ENCODE measurements at places on chromosomes 7 and 10. TPM values are rescaled to one million over a fixed set of nuclear protein-coding genes. Genes with fewer than 3 reads are reported as not detected.

GRCh38 chr7:70005891-70006260 is 407.6 kb downstream of the AUTS2 start:
- DNase-seq, result no peak

GRCh38 chr10:94500063-94500462 is 45.5 kb upstream of the HELLS start:
- no peak for DNase-seq

GRCh38 chr10:69439350-69439739 is 11.9 kb upstream of the TSPAN15 start:
- peak; percentile 97 for DNase-seq

DNA sequence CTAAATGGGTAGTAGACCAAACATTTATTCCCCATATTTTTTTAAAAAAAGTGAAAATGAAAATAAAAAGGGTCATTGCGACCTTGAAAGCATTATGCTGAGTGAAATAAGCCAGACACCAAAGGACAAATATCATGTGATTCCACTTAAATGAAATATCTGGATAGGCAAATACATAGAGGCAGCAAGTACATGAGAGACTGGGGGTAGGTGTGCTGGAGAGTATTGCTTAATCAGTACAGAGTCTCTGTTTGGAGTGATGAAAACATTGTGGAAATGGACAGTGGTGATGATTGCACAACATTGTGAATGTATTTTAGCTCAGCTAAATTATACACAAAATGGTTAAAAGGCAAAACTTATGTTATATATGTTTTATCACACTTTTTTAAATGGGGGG is 169.4 kb downstream of the AKR1D1 start:
- DNase-seq, result no peak

DNA sequence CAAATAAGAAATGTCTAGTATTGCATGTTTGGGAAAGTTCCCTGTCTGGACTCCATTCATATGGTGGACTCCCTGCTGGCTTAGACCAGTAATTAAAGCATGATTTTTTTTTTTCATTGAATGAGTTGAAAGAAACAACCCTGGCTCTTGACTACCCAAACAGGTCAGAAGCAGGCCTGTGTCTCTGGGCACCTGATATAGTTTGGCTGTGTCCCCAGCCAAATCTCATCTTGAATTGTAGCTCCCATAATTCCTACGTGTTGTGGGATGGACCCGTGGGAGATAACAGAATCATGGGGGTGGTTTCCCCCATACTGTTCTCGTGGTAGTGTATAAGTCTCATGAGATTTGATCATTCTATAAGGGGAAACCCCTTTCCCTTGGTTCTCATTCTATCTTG is 206.2 kb downstream of the TMEM178B start:
- DNase-seq, result no peak

DNA sequence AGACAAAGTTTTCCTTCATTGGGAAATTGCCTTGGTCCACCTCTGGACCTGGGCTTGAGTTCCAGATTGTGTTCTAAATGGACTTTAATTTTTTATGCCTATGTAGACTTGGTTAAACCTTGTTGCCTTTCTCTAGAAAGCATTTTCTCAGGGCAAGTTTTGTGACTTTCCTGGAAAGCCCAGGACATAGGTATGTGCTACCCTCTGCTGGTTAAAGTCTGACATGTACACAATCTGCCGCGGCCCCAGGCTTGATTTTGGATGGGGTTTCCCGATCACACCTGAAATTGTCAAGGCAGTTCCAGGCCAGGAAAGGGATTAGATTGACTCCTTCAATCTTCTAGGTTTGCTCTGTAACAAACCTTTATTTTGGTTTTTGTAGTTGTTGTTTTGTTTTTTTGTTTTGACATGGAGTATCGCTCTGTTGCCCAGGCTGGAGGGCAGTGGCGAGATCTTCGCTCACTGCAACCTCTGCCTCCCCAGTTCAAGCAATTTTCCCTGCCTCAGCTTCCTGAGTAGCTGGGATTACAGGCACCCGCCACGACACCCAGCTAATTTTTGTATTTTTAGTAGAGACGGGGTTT is 14.1 kb upstream of the AKR1B10 start:
- no peak for DNase-seq

GRCh38 chr7:102913826-102914225 is 1.0 kb downstream of the LRRC17 start:
- DNase-seq, result no peak

DNA sequence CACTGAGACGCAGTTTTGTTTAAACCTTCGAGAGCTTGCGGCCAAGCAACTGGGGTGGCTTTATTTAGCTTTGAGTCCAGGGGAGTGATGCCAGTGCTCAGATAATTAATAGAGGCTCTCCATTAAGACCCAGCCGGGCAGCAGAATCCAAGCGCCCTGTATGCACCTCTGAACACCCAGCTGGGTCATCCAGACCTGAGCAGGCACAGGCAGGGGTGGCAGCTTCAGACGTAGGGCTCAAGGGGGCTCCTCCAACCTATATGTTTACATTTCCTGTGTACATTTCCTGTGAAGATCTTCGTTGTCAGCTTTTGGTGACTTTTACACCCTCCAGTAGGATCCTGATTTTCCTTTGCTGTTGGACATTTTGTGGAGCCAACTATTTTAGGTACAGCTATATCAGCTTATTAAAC is 719.5 kb downstream of the LRMDA start:
- DNase-seq, result no peak

PDLIM1 gene
- 504 TPM for total RNA-seq

SLC13A1 gene
- total RNA-seq, result 0.12 TPM
